ENCODE measurements at places on chromosomes 3 and 15.

GRCh38 chr3:52506266-52506966, 11.3 kb downstream of the STAB1 start:
- DNase-seq: no peak

DNA sequence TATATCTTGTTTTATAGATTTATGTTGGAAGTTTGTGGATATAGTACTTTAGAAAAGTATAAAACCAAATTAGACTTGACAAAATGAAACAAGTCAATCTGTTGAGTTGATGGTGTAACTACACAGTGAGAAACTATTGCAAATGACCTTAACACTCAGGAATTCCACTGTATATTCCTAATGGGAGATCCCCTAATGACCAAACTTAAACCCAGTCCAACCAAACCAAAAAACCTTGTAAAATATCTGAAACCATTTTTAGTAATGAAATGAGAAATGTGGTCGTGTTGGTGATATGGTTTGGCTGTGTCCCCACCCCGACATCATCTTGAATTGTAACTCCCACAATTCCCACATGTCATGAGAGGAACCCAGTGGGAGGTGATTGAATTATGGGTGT, 31.9 kb upstream of the ATP13A3 start:
- no peak for DNase-seq

DNA sequence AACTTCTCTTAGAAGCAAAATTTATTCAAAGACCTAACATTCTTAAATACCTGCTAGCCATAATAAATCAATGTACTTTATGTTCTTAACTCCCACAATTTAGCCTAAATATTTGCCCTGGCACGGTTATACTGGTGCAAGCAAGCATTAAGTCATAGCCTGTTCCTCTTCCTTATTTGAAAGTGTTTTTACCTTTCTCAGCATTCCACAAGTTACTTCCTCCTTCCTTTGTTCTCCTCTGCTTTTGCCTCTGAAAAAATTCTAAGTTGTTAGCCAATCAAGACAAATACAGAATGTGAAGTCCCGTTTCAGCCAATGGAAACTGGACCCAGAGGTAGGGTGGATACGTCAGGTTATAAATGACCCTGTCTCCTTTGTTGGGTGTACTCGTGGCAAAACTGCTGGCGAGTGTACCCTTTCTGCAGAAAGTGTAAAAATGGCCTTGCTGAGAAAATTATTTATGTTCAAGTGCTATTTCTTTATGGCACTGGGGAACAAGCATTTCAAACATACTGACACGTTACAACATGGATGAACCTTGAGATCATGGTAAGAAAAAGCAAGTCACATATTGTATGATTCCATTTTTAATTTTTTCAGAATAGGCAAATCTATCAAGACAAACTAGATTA, 3.1 kb upstream of the TATDN2 start:
- no peak for DNase-seq

GRCh38 chr15:57384024-57384423, 7.7 kb downstream of the CGNL1 start:
- DNase-seq: no peak

- DNase-seq: no peak
Observed at GRCh38 chr3:178787960-178788359, 251.7 kb downstream of the KCNMB2 start.
